ENCODE measurements at places on chromosomes 3 and 15. TPM values are rescaled to one million over a fixed set of nuclear protein-coding genes. Genes with fewer than 3 reads are reported as not detected.

Gene RETNLB
- total RNA-seq: not detected

Gene SPATA12
- total RNA-seq: not detected

Gene FAM162A
- 112 TPM for total RNA-seq

Gene ADAMTS17
- total RNA-seq: 0.81 TPM

Gene RASL12
- not detected for total RNA-seq

Gene GNAT1
- not detected for total RNA-seq

DNA sequence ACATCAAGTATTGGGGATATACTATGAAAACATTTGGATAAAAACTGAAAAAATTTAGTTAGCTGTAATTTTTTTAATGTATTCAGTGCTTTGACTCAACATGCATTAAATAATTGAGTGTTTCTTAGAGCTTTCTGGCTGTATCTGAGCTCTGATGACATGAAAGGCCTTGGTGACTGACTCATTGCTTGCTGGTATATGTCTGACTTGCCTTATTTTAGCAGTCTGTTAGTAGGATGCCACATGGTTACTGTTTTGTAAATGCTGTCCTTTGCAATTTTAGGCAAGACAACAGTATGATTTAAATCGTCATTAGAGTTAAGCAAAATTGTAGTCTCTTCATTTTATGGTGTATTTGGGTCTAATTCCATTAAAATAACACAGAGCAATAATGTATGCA is 199.2 kb downstream of the GHSR start:
- H3K4me1 ChIP-seq: peaks cover 11% of the 10 kb centered on the region
- no peaks in the 10 kb centered on the region for H3K27me3 ChIP-seq
- no peak overlapping the region for H3K27ac ChIP-seq
- no peak for DNase-seq
- H3K4me3 ChIP-seq: no peak overlapping the region

GRCh38 chr15:52566889-52567288 is 1.9 kb downstream of the ARPP19 start:
- peak overlapping the region; percentile 86 for H3K4me3 ChIP-seq
- H3K27ac ChIP-seq: no peak overlapping the region
- no peaks in the 10 kb centered on the region for H3K27me3 ChIP-seq

- peak; percentile 71 for DNase-seq
- H3K36me3 ChIP-seq: no peaks in the 10 kb centered on the region
- peak overlapping the region; percentile 82 for H3K27ac ChIP-seq
- no peaks in the 10 kb centered on the region for H3K27me3 ChIP-seq
- H3K4me1 ChIP-seq: peaks cover 37% of the 10 kb centered on the region
- peak overlapping the region; percentile 11 for H3K4me3 ChIP-seq
These were observed 39.9 kb upstream of the TNFSF10 start for GRCh38 chr3:172562871-172563865.

GRCh38 chr15:73709686-73710085 is 25.5 kb downstream of the CD276 start:
- no peaks in the 10 kb centered on the region for H3K4me1 ChIP-seq
- DNase-seq: no peak
- no peaks in the 10 kb centered on the region for H3K36me3 ChIP-seq
- no peak overlapping the region for H3K4me3 ChIP-seq
- H3K27me3 ChIP-seq: peaks cover 4% of the 10 kb centered on the region
- H3K27ac ChIP-seq: no peak overlapping the region

- H3K27me3 ChIP-seq: peaks cover 3% of the 10 kb centered on the region
- DNase-seq: no peak
- H3K36me3 ChIP-seq: no peaks in the 10 kb centered on the region
These were observed 343.9 kb upstream of the DNAJC19 start for GRCh38 chr3:181333394-181333793.

DNA sequence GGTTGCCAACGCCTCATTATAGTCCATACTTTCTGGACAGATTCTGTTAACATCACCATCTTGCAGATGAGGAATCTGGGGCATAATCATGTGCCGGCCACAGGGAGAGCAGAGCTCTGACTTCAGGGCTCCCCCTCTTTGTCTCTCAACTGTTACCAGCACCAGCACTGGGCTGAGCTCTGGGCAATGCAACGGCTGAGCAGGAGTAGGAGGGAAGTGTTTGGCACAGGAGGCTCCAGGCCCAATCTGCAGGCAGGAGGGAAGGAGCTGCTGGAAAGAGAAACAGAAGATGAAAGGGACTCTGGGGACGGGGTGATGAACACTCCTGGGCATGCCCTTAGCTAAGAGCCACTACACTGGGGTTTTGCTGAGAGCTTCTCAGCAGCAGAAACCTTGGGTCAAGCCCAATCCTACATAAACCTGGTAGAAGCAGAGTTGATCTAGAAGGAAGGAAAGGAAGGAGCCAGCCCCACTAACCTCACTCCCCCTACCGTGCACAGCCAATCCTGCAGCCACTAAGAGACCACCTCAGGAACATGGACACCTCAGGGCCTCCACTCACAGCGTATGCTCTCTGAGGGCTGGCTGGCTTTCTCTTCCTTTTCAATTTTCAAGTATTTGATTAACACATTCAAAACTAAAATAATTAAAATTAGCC is 73.1 kb upstream of the SPATA12 start:
- H3K27me3 ChIP-seq: peaks cover 5% of the 10 kb centered on the region
- peaks cover 16% of the 10 kb centered on the region for H3K4me1 ChIP-seq
- no peak overlapping the region for H3K27ac ChIP-seq

- H3K27ac ChIP-seq: no peak overlapping the region
- peaks cover 8% of the 10 kb centered on the region for H3K27me3 ChIP-seq
- no peak for DNase-seq
- H3K4me1 ChIP-seq: peaks cover 8% of the 10 kb centered on the region
- no peaks in the 10 kb centered on the region for H3K36me3 ChIP-seq
These were observed 491.1 kb downstream of the AGBL1 start for GRCh38 chr15:86570738-86571137.

DNA sequence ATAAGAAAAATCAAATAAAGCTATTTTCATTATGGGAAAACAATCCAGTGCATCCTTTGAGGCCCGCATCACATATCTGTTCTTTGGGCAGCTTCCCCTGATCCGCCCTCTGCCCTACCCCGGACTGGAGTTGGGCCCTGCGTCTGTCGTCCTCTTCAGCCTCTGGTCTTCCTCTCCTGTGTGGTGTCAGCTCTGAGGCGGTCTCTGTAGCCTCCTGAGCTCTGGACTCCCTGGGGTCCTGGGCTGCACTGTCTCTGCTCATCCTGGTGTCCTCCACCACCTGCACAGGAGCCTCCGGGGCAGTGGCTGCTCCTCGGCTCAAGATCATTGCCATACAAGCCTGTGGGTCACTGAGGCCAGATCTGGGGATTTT is 7.4 kb upstream of the SNX22 start:
- H3K36me3 ChIP-seq: peaks cover 9% of the 10 kb centered on the region
- H3K4me1 ChIP-seq: no peaks in the 10 kb centered on the region
- no peak overlapping the region for H3K27ac ChIP-seq
- no peaks in the 10 kb centered on the region for H3K27me3 ChIP-seq
- no peak overlapping the region for H3K4me3 ChIP-seq

DNA sequence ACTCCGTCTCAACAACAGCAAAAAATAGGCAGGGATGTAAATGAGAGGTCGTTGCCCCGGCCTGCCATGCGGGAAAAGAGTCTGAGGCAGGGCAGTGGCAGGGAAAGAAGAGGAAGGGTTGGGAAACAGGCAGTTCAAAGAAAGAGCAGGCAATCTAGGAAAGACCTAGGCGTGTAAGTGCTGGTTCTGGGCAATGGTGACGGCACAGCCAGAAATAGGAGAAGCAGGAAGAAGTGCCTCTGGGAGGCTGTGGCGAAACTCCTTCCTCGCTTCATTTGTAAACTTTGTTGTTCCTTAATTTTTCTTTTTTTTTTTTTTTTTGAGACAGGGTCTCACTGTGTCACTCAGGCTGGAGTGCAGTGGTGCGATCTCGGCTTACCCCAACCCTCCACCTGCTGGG is 4.3 kb downstream of the SLC51A start:
- DNase-seq: no peak
- H3K27me3 ChIP-seq: no peaks in the 10 kb centered on the region
- peak overlapping the region; percentile 36 for H3K27ac ChIP-seq

GRCh38 chr3:152377184-152377570 is 108.4 kb downstream of the MBNL1 start:
- no peak overlapping the region for H3K4me3 ChIP-seq
- DNase-seq: no peak
- H3K27ac ChIP-seq: no peak overlapping the region
- peaks cover 24% of the 10 kb centered on the region for H3K36me3 ChIP-seq
- H3K4me1 ChIP-seq: peaks cover 73% of the 10 kb centered on the region
- H3K27me3 ChIP-seq: no peaks in the 10 kb centered on the region

DNA sequence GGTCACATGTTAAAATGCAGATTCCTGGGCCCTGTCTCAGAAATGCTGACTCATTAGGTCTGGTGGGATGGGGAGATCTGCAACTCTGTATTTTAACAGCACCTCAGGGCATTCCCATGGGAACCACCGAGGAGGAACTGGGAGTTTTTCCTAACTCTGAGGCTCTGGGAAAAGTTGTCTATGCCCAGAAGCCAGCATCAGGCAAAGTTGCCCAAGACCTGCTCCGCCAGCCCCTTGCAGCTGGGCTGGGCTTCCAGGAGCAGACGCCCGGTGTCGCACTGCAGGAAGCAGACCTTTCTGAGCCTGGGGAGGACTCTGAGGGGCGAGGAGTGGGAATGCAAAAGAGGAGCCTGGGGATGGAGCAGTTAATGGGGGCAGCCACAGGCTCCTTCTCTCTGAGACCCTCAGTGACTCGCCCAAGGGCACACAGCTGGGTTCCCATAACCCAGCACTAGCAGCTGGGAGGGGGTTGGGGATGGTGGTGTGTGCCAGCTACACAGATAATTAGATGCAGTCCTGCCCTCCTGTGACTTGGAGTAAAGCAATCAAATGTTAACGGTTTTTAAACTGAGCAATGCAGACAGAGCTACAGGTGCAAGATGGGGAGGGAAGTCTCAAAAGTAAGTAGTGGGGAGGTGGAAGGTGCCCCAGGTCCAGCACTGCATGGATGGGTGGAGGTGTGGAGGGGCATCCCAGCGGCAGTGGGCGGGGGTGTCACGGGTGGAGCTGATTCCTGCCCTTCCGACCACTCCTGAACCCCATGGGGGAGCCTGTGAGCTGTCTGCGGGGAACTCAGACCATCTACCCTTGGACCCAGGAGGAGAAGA is 100.4 kb downstream of the LSM3 start:
- no peak overlapping the region for H3K4me3 ChIP-seq
- no peak overlapping the region for H3K27ac ChIP-seq
- no peaks in the 10 kb centered on the region for H3K27me3 ChIP-seq
- no peak for DNase-seq
- H3K36me3 ChIP-seq: no peaks in the 10 kb centered on the region

DNA sequence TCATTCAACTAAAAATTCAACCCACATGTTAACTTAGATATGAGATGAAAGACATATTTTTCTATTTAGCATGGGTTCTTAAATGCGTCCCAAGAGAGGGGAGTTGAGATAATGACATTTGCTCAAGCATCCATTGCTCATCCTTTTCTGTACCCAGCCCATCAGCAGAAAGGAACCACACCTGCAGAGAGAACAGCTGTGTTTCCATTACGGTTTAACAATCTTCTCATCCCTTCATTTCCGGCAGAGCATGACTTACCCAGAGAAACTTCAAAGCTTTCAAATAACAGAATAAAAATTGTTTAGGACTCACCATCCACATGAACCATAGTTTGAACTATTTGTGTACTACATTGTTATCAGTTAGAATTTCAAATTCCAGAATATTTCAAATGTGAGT is 113.1 kb downstream of the TGFBR2 start:
- no peak overlapping the region for H3K27ac ChIP-seq
- no peaks in the 10 kb centered on the region for H3K27me3 ChIP-seq
- no peaks in the 10 kb centered on the region for H3K36me3 ChIP-seq
- no peak for DNase-seq

GRCh38 chr3:64207289-64208080 is 17.8 kb downstream of the PRICKLE2 start:
- H3K4me3 ChIP-seq: no peak overlapping the region
- peaks cover 6% of the 10 kb centered on the region for H3K27me3 ChIP-seq
- no peak overlapping the region for H3K27ac ChIP-seq
- DNase-seq: no peak

DNA sequence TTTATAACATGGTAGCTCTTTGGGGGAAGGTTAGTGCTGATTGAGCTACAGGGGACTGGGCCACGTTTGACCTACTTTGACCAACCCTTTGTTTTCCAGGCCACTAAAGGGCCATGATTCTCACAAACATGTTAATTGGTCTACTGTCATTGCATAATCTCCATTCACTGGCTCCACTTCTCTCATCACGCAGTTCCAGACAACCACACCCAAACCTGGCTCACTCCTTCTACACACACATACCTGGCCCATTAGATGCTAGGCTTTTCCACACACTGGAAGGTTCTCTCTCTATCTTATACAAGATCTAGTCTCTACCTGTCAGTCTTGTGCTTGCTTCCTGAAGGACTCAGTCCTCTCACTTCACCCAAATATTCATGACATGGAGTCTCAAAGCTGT is 15.9 kb downstream of the TGM5 start:
- no peak overlapping the region for H3K4me3 ChIP-seq
- H3K36me3 ChIP-seq: no peaks in the 10 kb centered on the region
- H3K4me1 ChIP-seq: peaks cover 20% of the 10 kb centered on the region
- DNase-seq: no peak

- peaks cover 2% of the 10 kb centered on the region for H3K36me3 ChIP-seq
- peak overlapping the region; percentile 100 for H3K4me3 ChIP-seq
- no peaks in the 10 kb centered on the region for H3K27me3 ChIP-seq
- no peak for DNase-seq
These were observed 1.1 kb upstream of the BLOC1S6 start for GRCh38 chr15:45586125-45586524.

DNA sequence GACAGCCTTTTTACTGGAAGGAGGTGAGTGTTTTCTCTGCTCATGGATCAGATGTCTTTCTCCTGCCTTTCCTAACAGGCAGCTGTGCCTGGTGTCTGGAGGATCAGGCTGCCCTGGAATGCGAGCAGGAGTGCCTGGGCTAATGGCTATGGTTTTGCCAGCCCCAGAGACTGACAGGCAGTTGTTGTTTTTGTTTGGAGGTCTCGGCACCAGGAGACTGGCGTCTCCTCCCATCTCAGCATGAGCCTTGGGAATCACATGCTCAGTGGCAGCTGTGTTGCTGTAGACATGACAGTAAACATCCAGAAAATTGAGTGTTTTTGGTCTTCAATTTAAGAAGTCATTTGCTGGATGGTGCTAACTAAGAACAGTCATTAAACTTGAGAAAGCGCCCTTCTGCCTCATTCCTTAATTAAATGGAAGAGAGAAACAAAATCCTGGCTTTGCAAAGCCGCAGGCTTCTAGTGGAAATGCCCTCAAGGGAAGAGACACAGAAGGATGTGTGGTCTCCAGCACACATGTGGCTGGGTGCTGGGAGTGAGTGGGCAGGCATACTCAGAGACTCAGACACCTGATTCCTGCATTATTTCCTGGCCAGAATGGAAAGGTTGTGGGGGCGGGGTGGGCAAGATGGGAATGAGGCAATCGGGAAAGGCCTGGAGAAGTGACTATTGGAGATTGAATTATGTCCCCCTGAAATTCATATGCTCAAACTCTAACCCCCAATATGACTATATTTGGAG is 97.0 kb upstream of the NMNAT3 start:
- no peak overlapping the region for H3K27ac ChIP-seq
- H3K4me1 ChIP-seq: no peaks in the 10 kb centered on the region
- no peak overlapping the region for H3K4me3 ChIP-seq
- H3K27me3 ChIP-seq: peaks cover 3% of the 10 kb centered on the region
- no peak for DNase-seq

GRCh38 chr15:43105077-43105736 is 631 bp downstream of the UBR1 start:
- peak overlapping the region; percentile 95 for H3K4me3 ChIP-seq
- peaks cover 45% of the 10 kb centered on the region for H3K4me1 ChIP-seq
- peak overlapping the region; percentile 95 for H3K27ac ChIP-seq
- peak; percentile 52 for DNase-seq
- H3K36me3 ChIP-seq: peaks cover 23% of the 10 kb centered on the region

- no peak overlapping the region for H3K27ac ChIP-seq
- DNase-seq: no peak
- H3K27me3 ChIP-seq: peaks cover 3% of the 10 kb centered on the region
- H3K36me3 ChIP-seq: no peaks in the 10 kb centered on the region
- H3K4me1 ChIP-seq: no peaks in the 10 kb centered on the region
These were observed 9.5 kb downstream of the BSN start for GRCh38 chr3:49563766-49564165.
